ENCODE measurements at places on chromosomes 11 and 22.

DNA sequence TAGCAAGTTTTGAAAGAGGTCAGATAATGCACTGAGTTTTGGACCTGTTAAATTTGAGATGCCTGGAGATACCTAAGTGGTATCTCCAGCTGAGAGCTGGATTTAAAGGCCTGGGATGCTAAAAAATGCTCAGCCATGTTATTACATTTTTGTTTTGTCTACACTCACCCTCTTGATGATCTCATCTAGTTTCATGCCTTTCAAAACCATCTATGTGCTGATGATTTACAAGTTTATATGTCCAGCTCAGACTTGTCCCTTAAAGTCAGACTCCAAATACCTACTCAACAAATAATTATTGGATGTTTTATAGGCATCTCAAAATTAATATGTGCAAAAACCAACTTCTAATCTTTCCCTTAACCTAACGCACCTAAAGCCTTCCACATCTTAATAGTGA is 103.6 kb upstream of the OR9G4 start:
- no peak for DNase-seq

GRCh38 chr22:46373921-46374662 is 38.6 kb downstream of the TRMU start:
- DNase-seq, result peak; percentile 65

DNA sequence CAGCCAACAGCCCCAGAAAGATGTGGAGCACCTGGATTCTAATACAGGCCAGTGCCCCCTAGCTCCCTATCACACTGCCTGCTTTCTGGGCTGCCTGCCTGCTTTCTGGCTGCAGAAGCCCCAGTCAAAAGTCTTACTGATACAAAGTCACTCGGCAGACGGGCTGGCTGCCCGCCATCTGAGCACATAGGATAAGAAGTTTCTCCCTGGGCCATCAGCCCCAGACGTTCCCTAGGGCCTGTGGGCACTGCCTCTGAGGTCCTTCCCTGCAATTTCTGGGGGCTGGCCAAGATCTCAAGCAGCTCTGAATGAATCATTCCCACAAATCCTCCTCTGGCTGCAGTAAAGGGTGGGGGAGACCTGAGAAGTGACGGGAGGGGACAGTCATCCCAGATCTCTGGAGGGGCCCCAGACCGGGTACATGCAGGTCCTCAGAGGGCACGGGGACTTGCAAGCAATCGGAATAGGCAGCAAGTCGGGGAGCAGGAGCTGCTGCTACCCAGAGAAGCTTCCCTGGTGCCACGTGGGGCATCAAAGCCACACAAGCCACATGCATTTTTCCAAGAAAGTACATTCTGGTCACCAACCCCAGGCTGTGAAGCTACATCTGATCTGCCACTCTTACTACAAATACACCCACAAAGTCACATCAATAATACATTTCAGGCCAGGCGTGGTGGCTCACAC is 4.7 kb downstream of the TPST2 start:
- peak; percentile 94 for DNase-seq

DNA sequence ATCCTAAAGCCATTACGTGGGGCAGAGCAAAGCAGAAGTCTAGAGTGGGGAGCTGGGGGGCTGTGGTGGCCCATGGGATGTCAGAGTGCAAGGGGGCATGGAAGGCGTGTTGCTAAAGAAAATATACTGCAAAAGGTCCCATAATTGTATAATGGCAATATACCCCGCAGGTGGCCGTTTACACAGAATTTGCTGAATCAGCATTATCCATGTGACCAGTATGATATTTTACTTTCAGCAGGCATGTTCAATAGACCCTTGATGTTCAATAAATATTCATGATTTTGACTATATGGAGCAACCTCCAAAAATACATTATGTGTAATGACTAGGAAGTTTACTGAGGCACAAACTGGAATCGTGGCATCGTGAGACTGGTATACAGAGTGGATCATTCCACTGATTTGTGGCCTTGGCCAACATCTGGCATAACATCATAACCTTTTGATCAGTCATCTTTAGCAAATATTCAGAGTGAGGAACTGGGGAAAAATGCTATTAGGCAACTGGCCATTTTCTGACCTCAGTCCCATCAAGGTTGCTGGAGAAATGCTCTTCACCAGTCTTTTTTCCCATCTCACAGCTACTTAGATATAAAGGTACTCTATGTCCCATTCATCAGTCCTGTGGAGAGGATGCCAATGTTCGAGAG is 29.3 kb upstream of the PPP2R1B start:
- no peak for DNase-seq

GRCh38 chr22:26894766-26895485 is 237.5 kb downstream of the MIAT start:
- peak; percentile 96 for DNase-seq

DNA sequence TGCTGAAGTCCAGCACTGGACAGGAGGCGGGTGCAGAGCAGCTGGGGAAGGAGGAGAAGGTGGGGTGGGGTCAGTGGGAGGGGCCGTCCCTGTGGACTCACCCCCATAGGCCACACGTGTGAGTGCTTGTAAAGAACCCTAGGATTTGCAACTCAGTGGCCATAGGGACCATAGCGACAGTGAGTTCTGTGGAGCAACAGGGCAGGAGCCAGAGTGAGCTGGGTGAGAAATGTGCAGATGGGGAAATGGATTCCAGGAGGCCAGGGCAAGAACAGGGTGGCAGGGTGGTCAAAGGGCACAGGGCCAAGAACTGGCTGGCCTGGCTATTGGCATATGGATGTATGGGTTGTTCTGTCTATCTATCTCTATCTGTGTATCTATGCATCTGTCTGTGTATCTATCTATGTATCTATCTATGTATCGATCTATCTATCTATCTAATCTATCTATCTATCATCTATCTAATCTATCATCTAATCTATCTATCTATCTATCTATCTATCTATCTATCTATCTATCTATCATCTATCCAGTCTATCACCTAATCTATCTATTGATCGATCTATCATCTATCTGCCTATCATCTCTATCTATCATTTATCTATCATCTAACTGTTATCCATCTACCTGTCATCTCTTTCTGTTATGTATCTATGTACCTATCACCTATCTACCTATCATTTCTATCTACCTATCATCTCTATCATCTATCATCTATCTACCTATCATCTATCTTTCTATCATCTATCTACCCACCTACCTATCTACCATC is 889.0 kb downstream of the TBC1D22A start:
- no peak for DNase-seq

GRCh38 chr22:46068181-46068592 is 82.1 kb upstream of the PPARA start:
- no peak for DNase-seq

- no peak for DNase-seq
These were observed 14.6 kb upstream of the CTSD start for GRCh38 chr11:1778141-1778911.

GRCh38 chr22:23279781-23280180 is 99.5 kb downstream of the BCR start:
- peak; percentile 54 for DNase-seq

- peak; percentile 91 for DNase-seq
These were observed at the start of gene APOBEC3B for GRCh38 chr22:38981992-38982927. TSS of gene APOBEC3B (plus strand) at chr22:38982347. CDS start at chr22:38982454, 107 bp downstream.

DNA sequence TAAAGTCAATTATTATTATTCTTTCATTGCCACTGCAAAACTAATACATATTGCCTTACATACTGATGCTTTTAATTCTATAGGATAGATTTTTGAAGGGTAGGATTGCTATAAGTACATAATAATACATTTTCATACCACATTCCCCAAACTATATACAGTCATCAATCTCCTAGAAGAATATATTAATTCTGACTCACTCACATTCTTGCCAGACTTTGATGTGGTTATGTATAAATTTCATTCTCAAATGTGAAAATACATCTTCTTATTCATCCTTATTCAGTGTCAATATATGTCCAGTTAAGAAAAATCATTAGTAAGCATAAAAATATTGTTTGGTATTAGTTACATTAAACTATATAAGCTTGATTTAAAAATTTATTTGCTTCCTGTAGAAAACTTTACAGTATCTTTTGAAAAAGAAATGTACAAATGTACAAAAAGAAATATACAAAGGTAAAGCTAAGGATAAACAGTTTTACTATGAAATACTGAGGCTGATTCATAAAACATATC is 458.8 kb upstream of the CNTN5 start:
- DNase-seq, result no peak

DNA sequence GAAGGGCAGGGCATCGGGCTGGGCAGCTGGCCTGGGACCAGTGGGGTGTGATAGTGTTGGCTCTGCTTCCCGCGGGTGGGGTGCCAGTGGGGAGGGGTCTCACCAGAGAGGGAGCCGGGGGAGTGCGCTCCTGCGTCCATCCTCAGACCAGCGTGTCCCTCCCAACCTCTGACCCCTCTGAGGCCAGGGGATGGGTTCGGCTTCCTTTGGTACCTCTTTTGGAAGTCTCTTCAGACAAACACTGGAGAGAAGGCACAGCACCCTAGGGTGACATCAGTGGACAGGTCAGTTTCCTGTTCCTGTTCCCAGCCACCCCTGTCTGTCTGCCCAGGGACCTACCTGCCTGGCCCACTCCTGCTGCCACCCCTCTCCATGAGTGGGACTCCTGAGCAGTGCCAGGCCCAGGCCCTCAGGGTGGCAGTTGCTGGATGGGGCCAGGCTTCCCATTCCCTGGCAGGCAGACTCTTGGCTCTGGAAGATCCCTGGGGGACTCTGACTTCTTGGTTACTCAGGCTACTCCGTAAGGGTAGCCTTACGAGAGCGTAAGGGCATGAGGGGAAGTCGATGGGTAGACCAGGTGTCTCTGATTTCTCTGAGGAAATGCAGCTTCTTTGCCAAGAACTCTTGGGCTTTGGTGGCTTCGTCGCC is 2.6 kb downstream of the TAGLN start:
- DNase-seq, result no peak

GRCh38 chr22:32448980-32449379 is 15.3 kb downstream of the BPIFC start:
- DNase-seq, result no peak

DNA sequence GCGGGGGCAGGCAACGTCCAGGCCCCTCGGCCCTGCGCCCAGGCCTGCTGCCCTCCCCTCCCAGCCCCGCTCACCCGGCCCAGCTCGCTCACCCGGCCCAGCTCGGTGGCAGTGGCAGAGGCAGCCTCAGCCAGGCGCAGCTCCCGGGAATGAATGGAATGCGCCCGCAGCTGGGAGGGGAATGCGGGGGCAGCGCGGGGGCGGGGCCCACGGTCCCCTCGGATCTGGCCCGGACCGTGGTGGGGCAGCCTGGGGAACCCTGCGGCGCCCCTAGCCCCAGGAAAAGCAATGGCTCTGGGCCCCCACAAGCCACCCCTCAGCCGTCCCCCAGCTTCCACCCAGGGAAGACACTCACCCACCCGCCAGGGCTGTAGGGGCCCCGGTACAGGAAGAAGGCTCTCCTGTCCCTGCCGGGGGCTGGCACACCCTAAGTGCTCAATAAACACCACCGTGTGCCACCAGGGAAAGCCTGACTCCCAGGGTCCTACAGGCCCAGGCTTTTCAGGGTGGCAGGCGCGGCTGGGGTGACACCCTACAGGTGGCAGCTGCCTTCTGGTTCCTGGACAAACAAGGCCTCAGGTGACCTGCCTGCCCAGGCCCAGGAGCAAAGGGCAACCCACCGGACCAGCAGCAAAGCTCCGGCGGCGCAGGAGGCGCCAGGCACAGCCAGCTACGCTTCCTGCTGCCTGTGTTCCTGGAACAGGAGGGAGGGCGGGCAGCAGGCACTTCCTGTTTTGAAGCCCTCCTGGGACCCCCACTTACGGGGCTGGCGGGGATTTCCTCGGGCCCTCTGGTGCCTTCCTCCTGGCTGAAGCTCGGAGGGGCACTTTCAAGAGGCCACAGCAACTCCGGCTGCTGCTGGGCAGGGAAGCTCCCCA is 13.8 kb downstream of the PLXNB2 start:
- DNase-seq, result peak; percentile 93

DNA sequence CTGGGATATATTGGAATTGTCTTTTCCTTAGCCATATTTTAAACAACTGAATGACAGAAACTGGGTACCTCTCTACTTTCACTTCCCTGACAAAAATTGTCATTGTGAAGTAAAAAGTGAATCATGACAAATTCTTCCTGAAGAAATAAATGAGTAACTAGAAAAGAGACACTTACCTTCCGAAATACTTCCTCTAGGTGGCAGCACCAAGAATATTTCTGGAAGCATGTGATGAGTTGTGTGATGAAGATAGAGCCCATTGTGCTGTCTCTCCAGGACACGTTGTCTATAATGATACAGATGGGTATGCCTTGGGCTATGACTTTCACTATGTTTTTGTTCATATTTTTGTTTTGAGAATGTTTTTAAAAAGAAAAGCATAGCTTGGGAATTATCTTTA is 21.5 kb downstream of the CASP4 start:
- DNase-seq, result peak; percentile 29

GRCh38 chr11:86460461-86461385 is 86.0 kb downstream of the CCDC81 start:
- peak; percentile 40 for DNase-seq

All from urothelium cell line (cell line).